Activated CD4-positive, CD25-positive, alpha-beta regulatory T cell treated with anti-CD3 and anti-CD28 coated beads, Interleukin-2, amount 50 U/mL, for 24 hours (primary cell): ENCODE measurements at places on chromosomes 16 and 17.

GRCh38 chr16:554297-554621, 5.9 kb upstream of the PRR35 start:
- ATAC-seq = no peak

DNA sequence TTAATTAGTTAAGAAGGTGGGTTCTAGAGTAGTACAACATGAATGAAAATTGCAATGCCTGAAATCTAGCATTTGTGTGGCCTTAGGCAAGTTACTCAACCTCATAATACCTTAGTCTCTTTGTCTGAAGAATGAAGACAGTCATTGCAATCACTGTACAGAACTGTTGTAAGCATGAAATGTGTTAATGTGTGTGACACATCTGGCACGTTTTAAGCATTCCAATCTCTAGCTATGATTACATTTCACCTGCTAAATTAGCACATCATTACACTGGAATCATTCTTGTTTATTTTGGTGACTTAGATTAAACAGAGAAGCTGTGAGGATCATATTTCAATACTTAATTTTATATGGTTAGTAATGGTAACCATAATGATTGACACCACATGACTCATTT, 629.7 kb upstream of the KIF2B start:
- ATAC-seq = no peak

GRCh38 chr17:50079334-50080095, 15.6 kb upstream of the PDK2 start:
- ATAC-seq = no peak

GRCh38 chr16:30747331-30747730, 894 bp upstream of the PHKG2 start:
- no peak for ATAC-seq

- ATAC-seq = no peak
Observed at GRCh38 chr17:42683407-42684034, 1.2 kb downstream of the CNTNAP1 start.

DNA sequence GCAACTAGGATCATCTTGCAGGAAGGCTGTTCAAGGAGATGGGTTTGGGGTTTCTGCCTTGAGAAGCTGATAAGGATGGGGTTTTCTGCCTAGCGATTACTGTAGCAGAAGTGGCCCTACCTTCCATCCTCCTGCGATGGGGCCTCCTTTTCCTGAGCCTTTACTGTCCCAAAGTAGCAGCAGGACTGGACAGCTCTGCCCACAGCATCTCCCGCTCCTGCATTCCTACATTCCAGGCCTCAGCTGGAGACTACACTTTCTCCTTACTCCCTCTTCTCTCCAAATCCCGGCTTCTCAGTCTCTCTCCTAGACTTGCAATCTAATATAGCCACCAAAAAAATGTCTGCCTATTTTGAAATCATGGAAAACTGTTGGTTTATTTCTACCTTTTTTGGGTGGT, 355.4 kb downstream of the CA10 start:
- no peak for ATAC-seq

- no peak for ATAC-seq
Observed at GRCh38 chr17:43547659-43548256, 1.6 kb upstream of the ETV4 start.

GRCh38 chr17:74176546-74177001, 26.9 kb upstream of the RPL38 start:
- peak; percentile 56 for ATAC-seq

DNA sequence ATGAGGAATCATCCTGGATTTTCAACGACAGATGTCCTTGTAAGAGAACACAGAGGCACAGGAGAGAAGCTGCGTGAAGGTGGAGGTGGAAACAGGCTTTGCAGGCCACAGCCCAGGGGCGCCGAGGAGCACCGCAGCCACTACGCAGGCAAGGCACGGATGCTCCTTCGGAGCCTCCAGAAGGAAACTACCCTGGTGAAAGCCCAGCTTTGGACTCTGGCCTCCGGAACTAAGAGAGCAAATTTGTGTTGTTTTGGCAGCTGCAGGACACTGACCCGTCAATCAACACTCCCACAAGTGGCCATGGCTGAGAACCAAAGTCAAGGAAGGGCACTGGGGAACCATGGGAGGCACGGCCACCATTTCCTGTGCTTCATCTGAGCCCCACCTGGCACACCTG, 3.4 kb downstream of the ARL16 start:
- no peak for ATAC-seq

DNA sequence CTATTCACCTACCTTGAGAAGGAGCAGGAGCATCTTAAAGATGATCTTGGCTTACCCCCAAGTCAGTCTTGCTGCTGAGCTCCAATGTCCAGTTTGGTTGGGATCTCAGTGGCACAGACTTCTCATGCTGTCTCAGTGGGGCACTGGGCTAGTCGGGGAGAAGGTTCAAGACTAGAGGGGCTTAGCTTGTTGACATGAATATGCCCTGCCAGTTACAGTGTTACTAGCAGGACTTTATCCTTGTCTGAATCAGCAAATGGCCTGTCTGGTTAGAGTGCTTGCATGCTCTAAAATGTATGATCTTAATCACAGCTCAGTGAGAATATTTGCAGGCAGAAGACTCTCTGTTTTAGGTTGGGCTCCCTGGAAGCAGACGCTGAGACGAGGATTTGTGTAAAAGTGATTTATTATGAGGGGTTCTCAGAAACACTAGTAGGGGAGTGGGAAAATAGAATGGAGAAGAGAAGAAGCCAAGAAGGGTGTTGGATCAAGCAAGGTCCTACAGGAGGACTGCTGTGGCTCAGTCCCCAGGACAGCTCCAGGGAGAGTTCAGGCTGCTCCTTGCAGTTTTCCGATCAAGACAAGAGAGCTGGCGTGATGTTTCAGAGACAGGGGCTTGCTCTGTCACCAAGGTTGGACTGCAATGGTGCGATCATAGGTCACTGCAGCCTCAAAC, 150.4 kb upstream of the HS3ST2 start:
- no peak for ATAC-seq

- ATAC-seq = no peak
Observed at GRCh38 chr17:43403846-43404245, 5.1 kb downstream of the ARL4D start.

GRCh38 chr17:74089869-74090464, 113.5 kb upstream of the RPL38 start:
- ATAC-seq = no peak

DNA sequence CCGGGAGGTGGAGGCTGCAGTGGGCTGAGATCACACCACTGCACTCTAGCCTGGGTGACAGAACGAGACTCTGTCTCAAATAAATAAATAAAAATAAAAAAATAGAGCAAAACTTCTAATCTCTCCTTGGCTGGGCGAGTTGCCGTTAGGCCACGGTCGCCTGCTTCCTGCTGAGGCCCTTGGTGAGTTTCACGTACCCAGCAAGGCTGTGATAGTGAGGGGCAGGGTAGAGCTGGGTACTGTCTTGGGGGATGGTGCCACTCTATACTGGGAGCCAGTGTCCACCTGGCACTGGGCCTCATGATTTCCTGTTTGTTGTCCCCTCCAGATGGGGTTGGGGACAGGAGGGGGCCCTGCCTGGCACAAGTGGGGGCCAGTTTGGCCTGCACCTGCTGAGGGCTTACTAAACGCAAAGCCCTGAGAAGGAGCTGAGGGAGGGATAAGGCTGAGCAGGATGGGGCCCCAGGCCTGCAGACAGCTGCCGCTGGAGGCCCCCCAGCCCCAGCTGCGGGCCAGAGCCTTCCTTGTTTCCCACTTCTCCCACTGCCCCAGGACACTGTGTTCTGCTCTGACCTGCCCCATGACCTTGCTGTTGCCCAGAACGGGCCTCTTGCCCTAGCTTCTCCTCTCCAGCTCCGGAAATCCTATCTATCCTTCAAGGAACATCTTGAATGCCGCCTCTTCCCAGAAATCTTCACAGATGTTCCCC, 25.4 kb downstream of the GJD3 start:
- no peak for ATAC-seq

DNA sequence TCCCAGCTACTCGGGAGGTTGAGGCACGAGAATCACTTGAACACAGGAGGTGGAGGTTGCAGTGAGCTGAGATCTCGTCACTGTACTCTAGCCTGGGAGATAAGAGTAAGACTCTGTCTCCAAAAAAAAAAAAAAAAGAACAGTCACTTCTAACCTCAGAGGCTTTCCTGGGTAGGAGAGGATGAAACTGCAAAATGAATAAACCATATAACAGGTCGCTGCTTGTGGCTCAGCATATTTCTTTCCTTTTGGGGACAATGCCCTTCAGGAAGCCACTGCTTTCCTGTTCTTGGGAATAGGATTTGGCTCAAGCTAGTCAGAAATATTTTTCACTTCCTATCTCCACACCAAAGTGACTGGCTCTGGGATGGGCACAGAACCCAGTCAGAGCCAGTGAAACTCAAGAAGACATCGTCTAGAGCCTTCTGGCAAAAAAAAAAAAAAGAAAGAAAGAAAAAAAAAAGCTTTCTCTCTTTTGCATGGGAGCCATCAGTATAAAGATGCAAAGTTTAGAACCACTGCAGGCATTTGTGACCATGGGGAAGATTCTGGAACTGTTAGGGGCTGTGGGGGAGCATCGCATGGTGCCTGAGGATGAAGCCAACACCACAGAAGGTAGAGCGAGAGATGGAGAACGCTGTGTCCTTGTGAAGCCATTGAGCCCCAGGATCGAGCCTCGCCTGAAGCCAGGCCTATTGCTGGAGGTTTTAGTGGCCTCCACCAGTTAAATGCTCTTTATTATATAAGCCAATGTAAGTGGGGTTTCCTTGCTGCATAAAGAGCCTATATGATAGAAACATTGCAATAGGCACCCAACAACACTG, 71.8 kb upstream of the MRTFB start:
- no peak for ATAC-seq

GRCh38 chr17:71986886-71987285, 133.9 kb upstream of the SOX9 start:
- ATAC-seq = no peak

DNA sequence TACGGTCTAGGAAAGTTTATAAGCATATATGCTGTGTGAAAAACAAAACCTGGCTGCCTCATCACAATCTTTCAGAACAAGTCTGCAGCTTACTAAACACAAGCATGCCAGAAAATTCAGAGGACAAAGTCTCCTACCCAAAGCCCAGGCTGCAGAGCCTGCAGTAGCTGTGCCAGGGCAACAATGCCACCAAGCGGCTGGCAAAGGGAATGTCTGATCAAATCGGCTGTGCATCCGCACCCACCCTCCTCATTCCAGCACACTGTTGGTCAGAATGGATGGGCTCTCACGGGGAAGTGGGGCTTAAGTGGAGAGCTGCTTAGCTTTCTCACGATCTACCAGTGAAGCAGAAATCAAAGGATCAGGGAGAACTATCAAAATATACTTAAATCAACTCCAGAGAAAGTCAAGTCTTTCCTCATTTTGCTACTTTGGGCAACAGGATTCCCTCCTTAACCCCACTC, 73.5 kb downstream of the CYTH1 start:
- ATAC-seq = peak; percentile 64

GRCh38 chr17:29165800-29166506, 14.2 kb downstream of the MYO18A start:
- no peak for ATAC-seq

DNA sequence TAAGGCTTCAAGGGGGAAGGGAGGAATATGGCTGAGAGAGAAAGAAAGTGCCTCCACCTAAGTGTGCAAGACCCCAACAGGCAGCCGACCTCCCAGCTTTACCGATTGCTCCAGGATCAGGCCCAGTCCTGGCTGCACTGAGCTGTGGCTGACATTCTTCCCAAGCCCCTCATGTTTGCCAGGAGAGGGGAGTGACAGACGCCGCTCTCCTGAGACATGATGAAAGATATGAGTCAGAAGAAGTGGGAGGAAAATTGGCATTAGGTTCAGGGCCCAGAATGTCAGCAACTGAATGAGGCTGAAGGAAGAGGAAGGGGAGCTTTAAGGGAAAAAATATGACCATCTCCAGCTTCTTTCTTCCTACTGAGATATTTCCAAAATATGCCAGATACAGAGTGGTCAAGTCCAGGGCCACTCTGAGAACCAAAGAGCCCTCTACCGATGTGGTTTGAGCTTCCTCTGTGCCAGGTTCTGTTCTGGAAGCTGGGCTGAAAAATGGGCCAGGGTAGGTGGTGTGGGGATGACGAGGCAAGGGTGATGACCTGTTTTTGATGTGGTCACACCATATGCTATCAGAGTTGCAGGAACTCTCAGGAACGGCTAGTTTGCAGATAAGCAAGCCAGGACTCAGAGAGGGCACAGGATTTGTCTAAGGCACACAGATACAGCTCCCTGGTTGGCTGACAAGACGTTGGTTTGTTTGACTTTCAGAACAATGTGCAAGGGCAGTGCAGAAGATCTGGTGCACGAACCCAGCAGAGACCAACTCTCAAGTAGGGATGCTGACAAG, 176.7 kb downstream of the SOX9 start:
- ATAC-seq = no peak

GRCh38 chr17:63646488-63646806, 24.2 kb downstream of the MAP3K3 start:
- no peak for ATAC-seq

- no peak for ATAC-seq
Observed at GRCh38 chr16:35706901-35707300, 2247.5 kb downstream of the TP53TG3F start.

DNA sequence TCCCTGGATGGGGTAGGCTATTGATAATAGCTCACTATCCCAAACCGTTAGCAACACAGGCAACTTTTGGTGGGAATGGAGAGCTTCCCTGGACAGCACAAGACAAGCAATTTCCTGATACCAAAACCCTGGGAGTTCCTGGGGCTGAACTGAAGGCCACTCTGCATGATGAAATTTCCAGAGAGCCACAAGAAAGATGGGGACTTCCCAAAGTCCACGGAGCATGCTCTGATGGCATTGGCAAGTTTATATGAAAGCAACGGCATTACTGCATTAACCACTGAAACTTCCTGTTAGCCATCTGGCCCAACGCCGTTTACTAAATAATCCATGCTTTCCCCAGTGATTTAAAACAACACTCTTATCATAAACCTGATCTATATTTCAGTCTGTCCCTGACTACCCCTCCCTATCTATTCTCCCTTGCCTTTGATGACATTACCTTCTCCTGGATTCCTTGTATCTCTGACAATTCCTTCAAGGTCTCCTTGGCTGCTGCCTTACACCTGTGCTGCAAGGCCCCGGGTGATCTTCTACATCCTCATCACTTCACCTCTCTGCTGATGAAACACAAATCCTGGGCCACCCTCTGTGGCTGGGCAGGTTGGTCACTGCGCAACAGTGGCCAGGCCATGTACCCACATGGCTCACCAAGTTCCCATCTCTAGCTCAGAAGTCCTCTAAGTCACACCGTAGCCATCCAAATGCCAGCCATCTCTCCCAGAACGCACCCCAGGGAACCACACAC, 108.5 kb upstream of the RCVRN start:
- ATAC-seq = no peak

GRCh38 chr17:58660621-58661020, 31.2 kb downstream of the TEX14 start:
- ATAC-seq = no peak

- ATAC-seq = no peak
Observed at GRCh38 chr17:59434429-59434828, 103.0 kb downstream of the YPEL2 start.

DNA sequence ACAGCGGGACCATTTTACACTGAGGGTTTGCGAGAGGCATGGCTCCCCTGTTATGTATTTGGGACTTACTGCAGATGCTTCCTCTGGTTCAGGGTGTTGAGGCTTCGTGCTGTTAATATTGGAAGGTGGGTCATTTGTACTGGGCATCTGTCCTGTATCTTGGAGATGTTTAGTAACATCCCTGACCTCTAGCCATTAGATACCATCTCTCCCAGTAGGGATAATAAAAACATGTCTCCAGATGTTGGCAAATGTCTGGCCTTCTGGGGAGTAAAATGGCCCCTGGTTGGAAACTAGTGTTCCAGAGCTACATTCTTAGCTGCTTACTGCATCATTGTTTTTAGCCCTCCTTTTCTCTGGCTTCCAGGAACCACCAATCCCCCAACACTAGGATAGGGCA, 388.0 kb downstream of the WWOX start:
- no peak for ATAC-seq

- no peak for ATAC-seq
Observed at GRCh38 chr17:45335721-45336120, 18.9 kb upstream of the MAP3K14 start.
